ENCODE measurements at places on chromosomes 7 and 10. TPM values are rescaled to one million over a fixed set of nuclear protein-coding genes. Genes with fewer than 3 reads are reported as not detected.

DNA sequence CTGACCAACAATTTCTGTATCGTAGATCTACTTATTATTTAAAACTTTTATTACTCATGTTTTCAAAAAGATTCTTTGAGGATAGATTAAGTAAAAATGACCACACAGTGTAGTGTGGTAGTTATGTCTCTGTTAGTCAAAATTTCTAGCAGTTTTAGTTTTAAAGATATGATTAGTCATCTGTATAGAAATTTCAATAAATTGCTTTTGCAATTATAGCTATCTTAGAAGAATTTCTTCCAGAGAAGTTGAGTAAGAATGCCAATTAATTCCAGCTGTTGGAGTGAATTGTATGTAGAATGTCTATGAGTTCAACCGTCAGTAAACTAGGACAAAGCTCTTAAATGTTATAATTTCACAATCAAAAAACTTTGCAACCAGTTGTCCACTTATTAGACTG, 229.7 kb downstream of the CDK14 start:
- DNase-seq: no peak

DNA sequence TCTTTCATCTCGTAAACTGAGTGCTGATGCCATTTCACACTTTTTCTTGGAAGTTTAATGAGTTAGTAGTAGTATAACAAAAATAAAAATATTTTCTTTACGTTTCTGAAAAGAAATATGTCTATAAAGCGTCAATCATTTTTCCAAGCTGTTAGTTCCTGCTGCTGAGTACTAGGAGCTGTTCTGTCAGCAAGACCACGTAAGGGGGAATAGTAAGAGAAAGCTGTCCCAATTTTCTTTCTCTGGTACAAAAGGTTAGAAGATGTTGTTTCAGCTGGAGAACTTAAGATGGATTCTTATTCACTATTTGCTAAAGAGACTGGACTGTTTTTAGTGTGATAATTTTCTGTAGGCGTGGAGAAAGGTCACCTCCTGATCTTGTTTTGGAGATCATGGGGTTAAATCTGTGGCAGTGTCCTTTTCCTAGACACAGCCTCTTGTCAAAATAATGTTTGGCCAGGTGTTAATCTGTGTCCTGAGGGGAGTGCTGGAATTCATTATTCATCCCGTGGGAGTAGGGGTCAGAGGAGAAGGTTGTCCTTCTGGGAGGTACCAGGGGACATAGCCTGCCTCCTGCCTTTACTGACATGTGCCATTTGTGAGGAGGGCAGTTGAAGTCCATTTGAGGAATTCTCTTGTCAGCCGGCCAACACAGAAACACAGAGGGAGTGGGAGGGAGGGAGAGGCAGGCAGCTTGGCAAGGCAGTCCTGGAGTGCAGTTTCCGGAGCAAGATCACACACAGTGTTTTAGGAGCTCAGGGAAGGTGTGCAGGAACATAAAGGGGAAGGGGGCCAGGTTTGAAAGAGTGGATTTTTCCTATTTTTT, 368.7 kb downstream of the AUTS2 start:
- DNase-seq: peak; percentile 90

GRCh38 chr7:55351263-55351662, 13.9 kb upstream of the LANCL2 start:
- DNase-seq: no peak

DNA sequence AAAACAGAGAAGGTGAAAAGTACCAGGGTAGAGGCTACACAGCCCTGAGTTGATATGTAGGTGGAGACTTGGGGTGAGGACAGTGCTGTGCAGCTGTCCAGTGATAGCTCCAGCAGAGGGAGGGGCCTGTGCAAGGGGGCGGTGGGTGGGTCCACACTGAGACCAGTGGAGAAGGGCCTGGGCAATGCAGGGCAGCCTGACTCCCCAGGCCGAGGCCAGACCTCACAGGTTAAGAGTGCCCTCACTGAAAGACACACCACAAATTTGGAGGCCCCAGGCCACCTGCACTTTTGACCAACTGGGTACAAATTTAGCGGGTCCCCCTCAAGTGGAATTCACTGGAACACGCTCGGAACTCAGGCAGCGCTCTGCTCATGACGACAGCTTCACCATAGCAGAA, 6.7 kb upstream of the RASGEF1A start:
- DNase-seq: no peak

DGKI gene
- 3.0 TPM for total RNA-seq

DNA sequence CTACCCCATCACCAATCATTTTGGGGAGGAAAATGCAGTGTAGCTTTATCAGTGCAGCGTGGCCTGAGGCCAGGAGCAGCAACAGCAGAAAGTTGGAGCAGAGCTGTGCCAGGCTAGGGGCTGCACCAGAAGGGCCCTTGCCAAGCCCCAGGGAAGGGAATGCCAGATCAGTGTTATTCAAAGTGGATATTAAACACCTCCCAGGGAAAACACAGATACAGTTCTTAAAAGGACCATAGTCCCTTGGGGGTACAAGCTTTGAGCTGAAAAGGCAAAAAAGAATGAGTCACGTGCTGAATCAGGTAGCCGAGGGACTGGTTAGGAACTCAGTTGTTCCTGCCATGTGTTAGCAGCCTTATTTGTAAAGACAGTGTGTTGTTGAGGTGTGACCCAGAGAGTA, 54.0 kb downstream of the GSDME start:
- DNase-seq: no peak

DNA sequence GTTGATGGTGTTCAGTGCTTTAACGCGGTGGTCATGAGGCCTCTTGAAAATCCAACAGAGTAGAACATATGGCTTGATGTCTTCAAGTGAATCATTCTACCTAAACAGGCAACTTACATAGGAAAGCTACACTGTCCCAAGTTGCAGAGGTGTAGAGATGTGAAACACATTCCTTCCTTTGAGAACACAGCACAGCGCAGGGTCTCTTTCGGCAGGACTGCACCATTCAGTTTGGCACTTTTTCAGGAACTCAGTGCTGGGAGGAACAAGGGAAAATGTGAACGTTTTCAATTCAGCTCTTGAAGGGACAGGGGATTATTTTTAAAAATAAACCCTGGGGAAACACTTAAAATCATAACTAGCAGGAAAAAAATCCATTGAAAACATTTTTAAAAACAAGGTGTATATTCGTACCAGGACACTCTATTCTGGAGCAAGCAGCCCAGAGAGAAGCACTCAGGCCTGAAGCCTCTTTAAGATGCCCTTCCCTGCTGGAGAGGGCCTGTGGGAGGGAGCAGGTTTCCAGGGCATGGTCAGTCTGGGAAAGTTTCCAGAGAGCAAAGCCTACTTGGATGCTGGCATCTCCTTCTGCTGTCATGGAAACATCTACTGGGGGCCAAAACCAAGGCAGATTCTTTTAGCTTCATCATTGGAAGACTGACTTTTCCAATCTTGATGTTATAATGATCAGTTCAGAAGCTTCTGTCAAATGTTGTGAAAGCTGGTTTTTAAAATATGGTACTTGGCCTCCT, 60.4 kb upstream of the NPVF start:
- no peak for DNase-seq

DNA sequence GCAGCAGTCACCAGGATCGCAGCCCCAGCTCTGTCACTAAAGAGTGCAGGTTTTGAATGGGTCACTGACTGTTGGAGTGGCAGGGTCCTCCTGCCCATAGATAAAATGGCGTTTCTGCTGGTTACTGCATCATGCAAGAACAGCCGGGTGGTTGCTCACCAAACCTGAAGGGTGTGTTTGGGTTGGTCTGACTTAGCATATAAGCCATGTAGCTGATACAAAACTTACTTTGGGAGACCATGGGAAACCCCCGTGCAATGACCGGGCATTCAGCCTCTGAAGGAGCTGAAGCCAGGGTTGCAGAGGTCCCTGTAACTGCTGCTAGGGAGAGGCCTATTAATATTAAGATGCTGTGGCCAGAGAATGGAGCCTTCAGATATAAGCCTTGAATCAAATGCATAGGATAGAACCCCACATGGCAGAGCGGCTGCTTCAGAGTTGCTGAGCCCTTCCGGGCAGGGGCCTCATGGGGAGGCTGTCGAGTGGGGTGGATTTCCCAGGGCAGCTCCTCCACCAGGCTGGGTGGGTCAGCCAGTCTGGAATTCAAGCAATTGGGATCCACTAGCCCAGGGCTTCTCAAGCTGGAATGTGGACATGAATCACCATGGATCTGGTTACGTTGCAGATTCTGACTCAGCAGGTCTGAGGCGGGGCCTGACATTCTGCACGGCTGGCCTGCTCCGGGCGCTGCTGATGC, 70.9 kb upstream of the CTBP2 start:
- DNase-seq: peak; percentile 90

PDE6C gene
- not detected for total RNA-seq

- no peak for DNase-seq
Measured at GRCh38 chr7:70229242-70229641, 631.0 kb downstream of the AUTS2 start.
